ENCODE measurements at places on chromosomes 7 and 10. TPM values are rescaled to one million over a fixed set of nuclear protein-coding genes. Genes with fewer than 3 reads are reported as not detected.

- no peak for DNase-seq
- H3K36me3 ChIP-seq, result no peaks in the 10 kb centered on the region
- H3K27me3 ChIP-seq, result no peaks in the 10 kb centered on the region
Observed at GRCh38 chr10:132452216-132452650, 55.2 kb downstream of the PWWP2B start.

DNA sequence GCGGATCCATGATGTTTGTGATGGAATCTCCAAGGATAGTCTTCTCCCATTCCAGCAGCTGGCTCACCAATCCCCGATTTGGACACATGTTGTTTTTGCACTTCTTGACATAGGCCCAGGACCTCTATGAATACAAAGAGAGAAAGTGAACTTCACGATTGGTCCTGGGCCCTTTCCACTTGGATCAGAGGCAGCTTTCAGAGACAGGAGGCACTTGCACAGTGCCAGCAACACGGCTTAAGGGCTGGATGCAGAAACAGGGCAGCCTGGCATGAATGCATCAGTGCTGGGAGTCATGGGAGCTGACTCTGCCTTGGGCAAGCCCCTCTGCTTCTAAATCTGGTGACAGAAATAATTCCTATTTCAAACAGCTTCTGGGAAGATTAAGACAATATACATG is 2.1 kb upstream of the TMEM120A start:
- H3K27me3 ChIP-seq, result no peaks in the 10 kb centered on the region
- H3K36me3 ChIP-seq, result peaks cover 43% of the 10 kb centered on the region
- H3K27ac ChIP-seq, result no peak overlapping the region
- no peak for DNase-seq

DNA sequence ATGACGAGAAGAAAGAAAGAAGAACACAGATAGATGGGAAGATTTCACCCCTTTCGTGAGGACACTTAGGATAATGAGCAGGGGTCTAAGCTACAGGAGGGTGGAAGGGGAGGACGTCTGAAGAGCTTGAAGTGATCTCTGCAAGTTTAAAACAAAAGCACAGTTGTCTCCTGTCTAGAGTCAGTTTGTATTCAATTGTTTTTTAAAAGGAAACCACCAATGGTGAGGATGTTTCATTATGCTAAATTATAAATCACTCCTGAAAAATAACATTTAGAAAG is 85.9 kb downstream of the ADAM12 start:
- DNase-seq, result no peak
- H3K27ac ChIP-seq, result no peak overlapping the region
- no peaks in the 10 kb centered on the region for H3K36me3 ChIP-seq
- H3K4me3 ChIP-seq, result no peak overlapping the region
- H3K27me3 ChIP-seq, result no peaks in the 10 kb centered on the region

Gene SLC16A9
- total RNA-seq, result 0.48 TPM

DNA sequence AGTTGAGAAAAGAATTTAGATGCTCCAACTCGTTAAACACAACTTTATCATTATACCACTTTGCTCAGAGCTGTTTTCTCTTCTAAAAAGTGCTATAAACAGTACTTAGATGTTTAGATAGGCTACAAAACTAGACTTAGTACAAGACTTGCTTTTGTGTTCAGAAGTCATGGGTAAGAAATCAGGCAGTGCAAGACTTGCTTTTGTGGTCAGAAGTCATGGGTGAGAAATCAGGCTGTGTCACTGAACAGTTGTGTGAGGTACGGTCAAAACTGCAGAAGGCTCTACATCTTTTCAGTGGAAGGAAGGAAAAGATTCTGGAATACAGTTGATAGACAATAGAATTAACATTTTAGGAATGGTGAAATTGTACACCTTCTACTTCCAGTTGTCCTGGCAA is 239.7 kb downstream of the DNAJB9 start:
- no peaks in the 10 kb centered on the region for H3K36me3 ChIP-seq
- H3K27me3 ChIP-seq, result no peaks in the 10 kb centered on the region
- H3K4me3 ChIP-seq, result no peak overlapping the region
- no peak for DNase-seq
- no peak overlapping the region for H3K27ac ChIP-seq

GRCh38 chr10:86234541-86235270 is 131.9 kb downstream of the GRID1 start:
- DNase-seq, result no peak
- H3K4me3 ChIP-seq, result no peak overlapping the region
- H3K36me3 ChIP-seq, result no peaks in the 10 kb centered on the region

DNA sequence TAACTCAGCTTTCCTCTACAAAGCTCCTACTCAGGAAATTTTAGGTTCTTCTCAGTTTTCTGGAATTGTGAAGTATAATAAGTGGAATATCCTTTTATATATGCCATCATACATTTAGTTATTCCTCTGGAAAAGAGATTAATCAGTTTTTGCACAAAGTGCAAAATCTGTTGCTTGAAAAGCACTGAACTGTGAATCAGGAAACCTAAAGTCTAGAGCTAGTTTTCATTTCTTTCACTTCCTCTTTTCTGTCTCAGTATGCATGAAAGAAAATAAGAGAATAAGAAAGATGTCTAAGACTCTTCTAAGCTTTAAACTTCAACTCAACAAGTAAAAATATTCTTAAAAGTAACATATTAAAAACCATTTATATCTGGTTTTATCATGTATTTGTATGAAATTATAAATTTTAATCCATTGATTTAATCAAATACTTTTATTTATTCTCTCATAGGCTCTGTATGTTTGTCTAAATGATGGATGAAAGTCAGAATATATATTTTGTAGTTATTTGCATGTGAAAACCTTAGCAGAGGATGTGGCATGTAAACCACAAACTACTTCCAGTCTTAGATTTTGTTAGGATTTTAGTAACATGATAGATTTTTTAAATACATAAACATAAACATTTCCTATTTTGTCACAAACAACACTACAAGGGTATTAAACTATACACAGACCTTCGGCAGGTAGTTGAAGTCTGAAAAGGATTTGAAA is 1073.0 kb downstream of the XPNPEP1 start:
- H3K4me3 ChIP-seq, result no peak overlapping the region
- DNase-seq, result no peak
- no peaks in the 10 kb centered on the region for H3K36me3 ChIP-seq
- no peaks in the 10 kb centered on the region for H3K4me1 ChIP-seq
- H3K27me3 ChIP-seq, result no peaks in the 10 kb centered on the region

GRCh38 chr10:6722616-6723004 is 142.5 kb upstream of the PRKCQ start:
- H3K27me3 ChIP-seq, result peaks cover 51% of the 10 kb centered on the region
- H3K4me3 ChIP-seq, result no peak overlapping the region
- peaks cover 2% of the 10 kb centered on the region for H3K4me1 ChIP-seq
- no peak for DNase-seq
- H3K36me3 ChIP-seq, result no peaks in the 10 kb centered on the region
- no peak overlapping the region for H3K27ac ChIP-seq

DNA sequence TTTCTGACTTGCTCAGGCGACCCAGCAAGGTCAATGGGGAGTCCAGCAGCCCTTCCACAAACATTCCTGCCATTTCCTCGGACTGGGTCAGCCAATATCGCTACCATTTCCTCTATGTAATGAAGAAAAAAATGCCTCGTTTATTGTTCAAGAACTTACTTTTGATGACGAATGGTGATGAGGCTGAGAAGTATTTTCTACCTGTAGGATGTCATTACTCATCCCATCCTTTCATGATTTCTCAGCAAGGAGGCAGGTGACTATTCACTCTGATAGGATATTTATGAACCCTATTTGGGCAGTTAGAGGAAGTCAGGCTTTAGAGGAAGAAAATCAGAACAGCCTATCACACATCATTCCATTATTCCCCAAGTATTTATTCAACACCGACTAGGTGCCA is 178.6 kb downstream of the FANK1 start:
- H3K27me3 ChIP-seq, result no peaks in the 10 kb centered on the region
- no peak overlapping the region for H3K4me3 ChIP-seq
- H3K27ac ChIP-seq, result no peak overlapping the region
- no peaks in the 10 kb centered on the region for H3K36me3 ChIP-seq
- no peak for DNase-seq
